LoVo (cell line): ENCODE measurements at places on chromosomes 2 and 18.

GRCh38 chr18:36786686-36787085 is 42.1 kb downstream of the TPGS2 start:
- peak; percentile 3 for DNase-seq

GRCh38 chr2:128162266-128162665 is 71.3 kb downstream of the UGGT1 start:
- no peak for DNase-seq

- DNase-seq: no peak
These were observed 254.5 kb downstream of the KLHL29 start for GRCh38 chr2:23639406-23639982.

DNA sequence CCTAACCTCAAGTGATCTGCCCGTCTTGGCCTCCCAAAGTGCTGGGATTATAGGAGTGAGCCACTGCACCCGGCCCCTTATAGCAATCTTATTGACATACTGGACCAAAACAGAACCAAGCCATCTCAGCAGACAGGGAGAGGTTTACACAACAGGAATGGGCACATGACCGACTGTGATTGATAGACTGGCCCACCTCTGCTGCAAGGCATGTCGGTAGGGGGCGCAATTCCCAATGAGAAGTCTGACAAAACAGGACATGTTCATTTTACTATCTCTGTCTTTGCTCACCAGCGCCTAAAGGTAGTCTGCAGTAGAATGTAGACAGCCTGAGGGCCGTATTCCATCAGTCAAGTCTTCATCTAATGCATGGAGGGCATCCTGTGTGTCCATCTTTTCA is 2.0 kb downstream of the LYPD6B start:
- peak; percentile 43 for DNase-seq

DNA sequence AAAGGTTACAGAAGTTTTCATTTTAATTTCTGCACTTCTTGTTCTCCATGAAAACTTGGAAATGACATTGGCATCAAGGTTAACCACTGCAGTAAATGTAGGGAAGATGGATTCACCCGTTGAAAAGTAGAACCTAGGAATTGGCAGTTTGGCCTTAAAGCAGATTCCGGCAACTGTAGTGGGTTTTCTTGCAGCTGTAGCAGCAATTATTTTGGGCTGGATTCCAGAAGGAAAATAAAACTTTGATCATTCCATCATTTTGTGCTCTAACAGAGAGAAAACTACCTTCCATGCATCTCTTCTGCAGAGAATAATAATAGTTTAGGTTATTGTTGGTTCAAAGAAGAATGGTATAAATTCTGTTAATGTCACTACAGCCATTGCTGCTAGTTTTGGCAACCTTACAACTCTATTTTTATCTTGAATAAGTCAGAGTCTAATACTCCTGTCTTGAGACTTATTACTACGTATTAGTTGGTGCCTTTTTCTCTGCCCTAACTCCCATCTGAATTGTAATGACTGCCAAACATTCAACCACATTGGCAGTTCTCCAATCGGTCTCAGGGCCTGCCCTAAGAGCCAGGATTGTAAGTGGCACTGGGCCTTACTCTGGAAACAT is 178.1 kb upstream of the PIEZO2 start:
- no peak for DNase-seq

- DNase-seq: no peak
These were observed 373.4 kb downstream of the LPIN1 start for GRCh38 chr2:12119841-12120240.

DNA sequence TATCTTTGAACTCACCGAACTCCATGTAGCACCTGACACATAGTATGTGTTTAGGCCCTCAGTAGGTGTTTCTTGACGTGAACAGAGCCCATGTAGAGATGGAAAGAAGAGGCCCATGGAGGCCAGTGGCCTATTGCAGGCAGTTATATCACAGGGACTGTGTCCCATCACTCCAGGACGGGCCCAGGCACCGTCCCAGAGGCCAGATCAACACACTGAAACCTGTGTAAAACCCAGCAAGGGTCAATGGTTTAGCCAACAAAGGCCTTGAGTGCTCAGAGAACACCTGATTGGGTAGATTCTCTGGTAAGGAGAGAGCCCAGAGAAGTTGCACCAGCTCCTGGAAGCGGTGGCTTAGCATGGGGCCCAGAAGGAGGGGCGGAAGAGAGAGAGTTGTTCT is 82.8 kb downstream of the INHBB start:
- no peak for DNase-seq

- DNase-seq: no peak
These were observed 263.4 kb downstream of the NEDD4L start for GRCh38 chr18:58307441-58307840.

DNA sequence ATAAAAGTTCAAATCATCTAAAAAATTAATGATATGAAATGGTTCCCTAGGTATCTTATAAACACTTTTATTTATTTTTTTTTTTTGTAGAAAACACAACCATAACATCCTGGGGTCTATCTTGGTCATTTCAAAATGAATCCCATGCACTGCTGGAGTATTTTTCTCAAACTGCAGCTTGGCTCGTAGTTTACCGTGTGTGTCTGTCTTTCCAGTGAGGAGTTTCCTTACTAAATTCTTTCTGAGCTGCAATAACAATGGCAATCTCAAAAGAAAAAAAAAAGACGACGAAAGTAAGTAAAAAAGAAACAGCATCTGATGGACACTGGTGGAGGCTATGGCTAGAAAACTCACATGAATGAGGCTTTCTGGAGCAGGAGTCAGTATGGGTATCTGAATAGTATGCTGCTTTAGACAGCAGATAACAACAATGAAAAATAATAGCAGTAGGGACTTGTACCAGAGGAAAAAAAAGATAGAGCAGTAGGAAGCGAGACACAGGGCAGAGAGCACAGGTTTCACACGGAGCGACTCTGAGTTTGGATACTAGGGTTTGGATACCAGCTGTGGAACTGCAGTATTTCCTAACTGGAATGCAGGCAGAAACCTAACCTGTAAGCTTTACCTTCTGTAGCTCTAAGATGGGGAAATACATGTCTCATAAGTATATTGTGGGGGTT is 43.5 kb downstream of the CALCRL start:
- no peak for DNase-seq

GRCh38 chr2:42523341-42523740 is 29.6 kb upstream of the KCNG3 start:
- no peak for DNase-seq

GRCh38 chr2:33598561-33599174 is 431 bp downstream of the FAM98A start:
- DNase-seq: peak; percentile 18

DNA sequence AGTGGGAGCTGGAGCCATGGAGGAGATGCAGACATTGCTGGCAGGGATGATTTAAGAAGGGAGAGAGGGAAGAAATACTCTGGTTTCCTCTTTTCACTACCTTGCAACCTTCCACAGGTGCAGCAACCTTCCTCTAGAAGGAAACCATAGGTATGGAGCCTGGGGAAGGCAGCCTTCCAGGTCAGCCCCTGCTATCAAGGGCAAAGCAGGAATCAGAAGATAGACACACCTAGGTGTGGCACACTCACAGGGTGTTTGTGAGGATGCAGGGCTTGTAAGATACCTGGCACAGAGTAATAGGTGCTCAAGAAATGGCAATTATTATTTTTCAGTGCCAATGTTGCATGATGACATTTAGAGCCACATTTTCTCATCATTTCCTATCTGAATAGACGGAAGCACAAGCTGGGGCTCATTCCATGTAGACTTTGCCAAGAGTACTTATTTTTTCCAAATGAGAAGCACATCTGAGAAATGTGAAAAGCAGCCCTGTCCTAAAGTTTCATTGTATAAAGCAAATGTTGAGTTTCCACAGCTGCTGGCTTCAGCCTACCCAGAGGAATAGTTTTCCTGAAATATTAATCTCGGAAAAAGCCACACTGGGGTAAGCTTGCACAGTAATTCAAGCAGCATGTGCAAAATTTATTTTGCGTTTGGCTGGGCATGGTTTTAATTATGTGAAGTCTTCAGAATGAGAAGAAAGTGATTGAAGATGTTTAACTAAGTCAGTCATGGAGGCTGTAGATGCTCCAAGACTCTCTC is 20.6 kb downstream of the EVA1A start:
- DNase-seq: no peak

DNA sequence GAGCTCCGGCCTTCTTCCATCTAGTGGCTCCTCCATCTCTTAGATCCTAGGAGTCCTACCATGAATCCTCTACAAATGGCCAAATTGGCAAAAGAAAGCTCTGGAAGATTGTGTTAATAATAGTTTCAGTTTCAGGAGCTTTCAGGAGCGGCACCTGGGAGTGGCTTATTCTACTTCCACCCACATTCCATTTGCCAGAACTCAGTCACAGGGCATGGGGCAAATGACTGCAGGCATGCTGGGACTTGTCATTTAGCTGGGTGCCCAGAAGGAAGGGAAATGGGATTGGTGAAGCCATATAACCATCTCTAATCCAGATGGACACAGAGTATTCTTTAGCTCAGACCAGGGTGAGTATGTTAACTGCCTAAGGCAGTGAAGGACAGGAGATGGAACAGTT is 3.6 kb upstream of the LRATD1 start:
- peak; percentile 60 for DNase-seq

DNA sequence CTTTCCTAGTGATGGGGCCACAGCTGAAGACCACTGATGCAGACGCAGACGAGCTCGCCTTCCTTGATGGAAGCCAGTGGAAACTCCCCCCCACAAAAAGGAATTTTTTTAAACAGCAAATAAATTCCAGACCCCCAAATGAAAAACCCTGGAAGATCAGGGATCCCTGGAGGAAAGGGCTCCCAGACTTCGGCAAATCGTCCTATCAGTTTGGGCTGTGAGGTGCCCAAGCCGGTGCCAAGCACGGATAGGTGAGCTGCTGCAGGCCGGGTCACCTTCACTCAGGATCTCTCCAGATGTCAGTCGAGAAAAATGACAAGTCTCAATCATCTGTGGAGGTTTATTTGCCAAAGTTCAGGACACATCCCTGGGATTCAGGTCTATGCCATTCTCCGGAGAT is 42.0 kb downstream of the RTP5 start:
- no peak for DNase-seq

DNA sequence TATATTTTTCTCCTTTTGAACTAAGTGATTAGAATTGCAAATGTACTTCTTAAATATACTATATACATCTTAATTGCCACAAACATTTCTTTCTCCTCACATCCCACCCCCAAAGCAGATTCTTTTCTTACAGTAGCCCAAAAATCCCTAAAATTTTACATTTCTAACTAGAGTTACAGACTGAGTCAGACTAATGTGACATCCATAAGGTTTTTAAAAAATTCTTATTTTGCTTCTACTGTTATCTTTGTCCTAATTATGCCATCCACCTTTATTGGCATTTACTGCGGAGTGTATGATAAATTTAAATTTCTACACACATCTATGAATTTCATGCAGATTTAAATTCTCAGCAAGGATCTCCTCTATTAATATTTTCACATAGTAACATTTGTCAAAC is 15.8 kb downstream of the PELI1 start:
- DNase-seq: no peak

DNA sequence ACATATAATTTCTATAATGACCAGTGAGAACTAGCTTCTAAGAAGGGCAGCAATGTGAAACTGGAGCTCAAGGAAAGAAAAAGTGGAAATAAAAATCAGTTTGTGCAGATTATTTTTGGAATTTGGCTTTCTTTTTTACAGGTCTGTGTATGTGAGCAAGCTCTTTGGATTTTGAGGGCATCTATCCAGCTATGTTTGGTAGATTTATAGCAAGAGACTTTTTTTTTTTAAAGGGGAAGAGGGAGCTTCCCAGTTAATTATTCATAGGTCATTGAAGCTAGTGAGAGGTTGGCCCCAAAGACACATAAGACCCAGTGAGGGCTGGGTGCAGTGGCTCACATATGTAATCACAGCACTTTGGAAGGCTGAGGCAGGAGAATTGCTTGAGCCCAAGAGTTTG is 24.0 kb upstream of the COLEC12 start:
- DNase-seq: peak; percentile 14

GRCh38 chr2:112728029-112728362 is 7.2 kb downstream of the NT5DC4 start:
- no peak for DNase-seq

DNA sequence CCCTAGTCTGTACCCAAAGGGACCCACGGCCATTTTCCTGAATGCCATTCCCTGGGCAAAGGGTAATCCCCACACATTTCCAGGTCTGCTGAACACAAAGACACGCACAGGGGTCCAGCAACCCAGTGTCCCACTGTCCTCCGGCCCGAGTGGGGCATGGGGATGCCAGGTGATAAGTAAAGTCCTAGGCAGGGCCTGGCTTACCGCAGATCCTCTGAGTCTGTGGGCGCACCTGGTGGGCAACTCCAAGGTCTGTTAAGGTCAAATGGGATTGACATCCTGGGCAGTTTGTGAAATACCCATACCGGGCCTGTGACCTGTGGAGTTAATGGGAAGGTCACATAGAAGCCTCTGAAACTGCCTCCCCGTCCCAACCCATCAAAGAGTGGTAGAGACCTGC is 116.1 kb downstream of the EIPR1 start:
- no peak for DNase-seq

DNA sequence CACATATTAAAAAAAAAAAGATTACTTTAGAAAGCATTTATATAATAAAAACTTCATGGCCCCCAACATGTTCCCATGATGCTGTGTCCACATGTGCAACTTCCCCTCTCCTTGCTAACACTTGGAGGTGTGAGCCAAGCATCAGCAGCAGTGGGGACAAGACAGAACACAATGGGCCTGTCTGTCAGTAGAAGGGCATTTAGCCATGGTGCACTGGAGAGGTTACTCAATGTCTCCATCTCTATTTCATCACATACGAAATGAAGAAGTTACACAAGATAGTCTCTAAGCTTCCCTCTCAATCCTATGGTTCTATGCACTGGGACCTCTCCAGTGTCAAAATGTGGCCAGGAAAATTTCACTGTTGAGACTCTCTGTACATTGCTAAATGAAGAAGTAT is 2.5 kb downstream of the VIT start:
- DNase-seq: no peak

DNA sequence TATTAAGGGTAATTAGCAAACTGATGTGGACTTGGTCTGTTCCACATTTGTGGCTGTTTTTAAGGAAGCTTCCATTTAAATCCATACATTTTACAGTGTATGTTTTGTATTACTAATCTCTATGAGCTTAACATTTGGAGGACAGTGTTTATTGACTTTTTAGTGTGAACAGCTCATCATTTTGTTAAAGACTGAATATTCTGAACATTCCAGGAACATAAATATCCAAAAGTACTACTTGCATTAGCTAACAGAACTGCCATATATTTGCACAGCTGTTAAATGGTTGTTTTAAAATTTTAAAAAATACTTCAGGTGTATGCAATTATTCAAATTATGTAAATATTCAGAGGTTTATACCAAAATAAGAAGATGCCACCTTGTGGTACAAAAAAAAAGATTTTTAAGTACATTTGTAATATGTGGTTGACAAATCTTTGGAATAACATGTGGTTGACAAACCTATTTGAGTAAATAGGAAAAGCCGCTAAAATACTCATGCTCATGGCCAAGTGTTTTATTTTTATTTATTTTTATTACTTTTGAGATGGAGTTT is 439.7 kb upstream of the FANCL start:
- no peak for DNase-seq

GRCh38 chr2:45439788-45440773 is 171.0 kb downstream of the SRBD1 start:
- DNase-seq: no peak
